ENCODE measurements at places on chromosomes 7 and 10.

GRCh38 chr7:33849971-33850559 is 55.3 kb upstream of the BMPER start:
- DNase-seq = no peak

DNA sequence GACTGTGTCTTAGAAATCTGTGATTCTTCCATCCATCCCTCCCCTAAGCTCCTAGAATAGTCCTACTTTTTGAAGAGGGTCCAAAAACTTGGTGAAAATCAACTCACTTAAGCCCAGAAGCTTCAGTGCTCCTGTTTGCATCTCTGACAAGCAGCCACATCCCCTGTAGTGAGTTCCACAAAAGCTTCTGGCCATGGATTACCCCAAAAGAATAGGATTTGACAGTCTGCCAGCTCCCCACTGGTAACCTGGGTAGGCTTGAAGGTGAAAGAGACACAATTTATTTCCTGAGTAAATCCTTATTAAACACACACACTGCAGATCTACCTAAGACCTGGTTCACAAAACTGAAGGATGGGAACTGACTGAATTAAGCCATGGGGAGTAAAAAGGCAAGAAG is 46.5 kb downstream of the LGI1 start:
- DNase-seq = no peak

DNA sequence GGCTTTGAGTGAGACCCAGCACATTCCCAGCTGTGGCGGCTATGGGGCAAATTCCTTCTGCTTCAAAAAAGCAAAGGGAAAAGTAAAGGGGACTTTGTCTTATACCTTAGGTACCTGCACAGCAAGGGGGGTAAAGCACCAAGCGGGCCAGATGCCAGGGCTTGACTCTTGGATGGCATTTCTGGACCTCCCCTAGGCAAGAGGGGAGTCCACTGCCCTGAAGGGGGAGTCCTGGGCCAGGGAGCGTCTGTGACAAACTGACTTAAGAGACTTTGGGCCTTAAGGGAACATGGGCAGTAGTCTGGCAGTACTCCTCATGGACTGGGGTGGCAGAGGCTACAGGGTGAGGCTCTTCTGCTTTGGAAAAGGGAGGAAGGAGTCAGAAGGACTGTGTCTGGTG is 16.1 kb upstream of the FOXI2 start:
- DNase-seq = no peak

- no peak for DNase-seq
Measured at GRCh38 chr7:156725073-156725472, 84.5 kb downstream of the RNF32 start.

GRCh38 chr10:7525314-7526016 is 114.6 kb upstream of the SFMBT2 start:
- peak; percentile 72 for DNase-seq

DNA sequence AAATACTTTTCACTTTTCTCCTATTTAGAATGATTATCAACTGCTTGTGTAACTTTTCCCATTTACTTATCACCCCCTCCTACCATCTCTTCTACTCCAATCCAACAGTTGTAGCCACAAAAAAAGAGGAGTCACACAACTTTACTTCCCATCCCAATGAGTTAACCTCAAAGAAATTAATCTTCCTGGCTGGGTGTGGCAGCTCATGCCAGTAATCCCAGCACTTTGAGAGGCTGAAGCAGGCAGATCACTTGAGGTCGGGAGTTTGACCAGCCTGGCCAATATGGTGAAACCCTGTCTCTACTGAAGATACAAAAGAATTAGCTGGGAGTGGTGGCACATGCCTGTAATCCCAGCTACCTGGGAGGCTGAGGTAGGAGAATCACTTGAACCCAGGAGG is 19.9 kb downstream of the SYPL1 start:
- no peak for DNase-seq

DNA sequence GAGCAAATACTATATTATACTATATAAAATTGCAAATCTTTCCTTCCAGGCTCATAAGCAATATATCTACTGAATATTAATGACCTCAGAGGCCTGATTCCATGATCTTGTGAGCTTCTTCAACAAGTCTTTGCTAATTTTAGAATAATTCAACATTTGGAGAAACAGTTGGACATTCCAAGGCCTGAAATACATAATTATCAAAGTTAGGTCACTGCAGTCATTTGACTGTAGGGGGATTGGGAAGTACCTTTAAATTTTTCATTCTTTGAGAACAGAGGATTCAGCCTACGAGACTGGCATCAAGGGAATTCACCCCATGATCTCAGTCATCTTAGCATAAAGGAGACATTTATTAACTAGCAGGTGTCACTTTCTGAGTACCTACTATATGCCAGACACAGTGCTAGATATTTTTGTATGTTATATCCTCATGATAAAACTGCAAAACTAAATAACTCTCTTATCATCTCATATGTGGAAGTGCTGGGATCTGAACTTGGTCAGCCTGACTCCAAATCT is 85.4 kb downstream of the DOCK4 start:
- DNase-seq = no peak

DNA sequence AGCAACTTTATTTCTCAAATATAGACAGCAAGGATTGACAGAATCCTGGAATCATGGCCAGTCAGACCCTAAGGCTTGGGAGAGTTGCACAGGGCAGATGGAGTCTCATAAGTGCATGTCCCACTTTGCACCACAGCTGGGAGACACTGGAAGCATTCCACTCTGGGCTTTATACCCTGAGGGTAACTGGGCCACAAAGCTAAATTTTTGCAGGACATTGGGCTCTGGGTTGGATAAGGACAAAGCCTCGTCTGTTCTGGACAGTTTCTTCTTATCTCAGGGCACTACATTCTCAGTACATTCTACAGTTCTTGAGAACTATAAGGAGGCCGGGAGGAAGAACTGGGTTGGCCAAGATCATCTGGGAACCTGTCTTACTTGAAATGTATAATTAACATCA is 158.3 kb upstream of the IGFBP3 start:
- DNase-seq = no peak

DNA sequence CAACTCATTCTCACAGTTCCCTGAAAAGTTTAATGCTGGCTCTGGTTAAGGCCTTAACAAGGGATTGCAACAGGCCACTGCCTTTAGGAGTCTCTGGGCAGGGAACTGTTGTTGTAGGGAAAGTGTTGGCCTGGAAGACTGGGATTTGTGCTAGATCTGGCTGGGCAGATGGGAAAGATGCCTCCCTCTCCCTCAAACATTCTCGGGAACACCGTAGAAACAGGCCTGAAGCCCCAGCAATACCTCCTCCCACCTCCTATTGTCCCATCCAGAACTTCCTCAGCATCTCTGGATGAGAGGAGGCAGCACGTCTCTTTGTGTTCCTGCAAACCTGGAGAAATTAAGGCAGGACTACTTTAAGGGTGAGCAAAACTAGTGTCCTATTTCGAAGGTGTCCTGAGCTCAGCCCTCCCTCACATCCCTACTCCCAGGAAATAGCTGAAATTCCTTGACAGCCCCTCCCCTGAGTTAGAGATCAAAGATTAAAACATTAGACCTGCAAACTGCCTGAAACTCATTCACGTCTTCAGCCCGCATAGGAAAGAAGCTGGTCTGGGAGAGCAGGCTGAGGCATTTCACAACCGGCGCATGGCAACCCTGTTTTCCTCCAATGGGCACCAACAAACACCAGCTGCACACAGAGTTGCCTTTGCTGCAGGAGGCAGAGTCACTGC is 10.9 kb upstream of the MAP3K8 start:
- DNase-seq = no peak

DNA sequence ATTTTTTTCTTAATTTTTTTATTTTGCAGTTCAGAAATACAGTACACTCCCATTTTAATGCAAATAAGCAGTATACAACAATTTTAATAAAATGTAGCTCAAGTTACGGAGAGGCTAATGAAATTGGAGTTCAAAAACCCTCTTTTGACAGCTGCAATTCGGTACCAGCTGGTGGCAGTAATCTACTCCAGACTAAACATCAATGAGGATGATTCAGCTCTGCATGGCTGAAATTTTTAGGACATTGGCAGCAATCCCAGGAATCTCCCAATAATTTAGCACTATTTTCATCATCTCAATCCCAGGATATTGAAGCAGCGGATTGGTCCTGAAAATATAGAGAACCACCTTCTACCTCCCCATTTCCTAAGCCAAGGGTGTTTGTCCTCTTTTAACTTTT is 278.8 kb downstream of the CACNA2D1 start:
- no peak for DNase-seq

- peak; percentile 25 for DNase-seq
Measured at GRCh38 chr7:44891372-44891771, 6.0 kb upstream of the PURB start.

- DNase-seq = no peak
Measured at GRCh38 chr10:86260564-86260963, 106.0 kb downstream of the GRID1 start.

DNA sequence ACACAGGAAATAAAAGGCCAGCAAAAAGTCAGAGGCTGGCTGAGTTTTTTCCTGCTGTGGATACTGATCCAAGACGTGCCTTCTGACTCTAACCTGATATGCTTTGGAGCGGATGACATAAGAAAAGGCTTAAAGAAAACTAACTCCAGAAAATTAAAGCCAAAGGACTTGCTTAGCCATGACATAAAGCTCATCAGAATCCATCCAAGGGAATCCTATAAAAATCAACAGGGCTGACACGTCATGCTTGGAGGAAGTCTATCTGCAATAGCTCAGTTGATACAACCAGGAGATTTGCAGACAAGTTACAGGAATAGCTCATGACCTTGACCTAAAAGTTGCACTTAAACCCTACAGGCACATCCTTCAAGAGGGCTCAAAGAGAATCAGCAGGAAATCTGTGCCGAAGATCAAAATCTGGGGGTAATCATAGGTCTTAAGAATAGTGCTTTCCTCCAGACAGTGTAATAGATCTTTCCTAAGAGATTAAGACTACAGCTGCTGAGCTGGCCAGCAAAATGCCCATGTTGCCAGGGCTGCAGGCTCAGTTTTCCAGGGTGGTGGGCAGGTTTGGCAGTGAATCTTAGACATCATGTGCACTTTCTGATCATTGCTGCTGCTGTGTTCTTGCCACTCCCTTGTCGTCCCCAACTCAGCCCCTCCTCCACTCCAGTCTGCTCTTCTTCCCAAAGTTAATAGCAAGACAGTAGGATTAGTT is 111.5 kb upstream of the SVIL start:
- no peak for DNase-seq

DNA sequence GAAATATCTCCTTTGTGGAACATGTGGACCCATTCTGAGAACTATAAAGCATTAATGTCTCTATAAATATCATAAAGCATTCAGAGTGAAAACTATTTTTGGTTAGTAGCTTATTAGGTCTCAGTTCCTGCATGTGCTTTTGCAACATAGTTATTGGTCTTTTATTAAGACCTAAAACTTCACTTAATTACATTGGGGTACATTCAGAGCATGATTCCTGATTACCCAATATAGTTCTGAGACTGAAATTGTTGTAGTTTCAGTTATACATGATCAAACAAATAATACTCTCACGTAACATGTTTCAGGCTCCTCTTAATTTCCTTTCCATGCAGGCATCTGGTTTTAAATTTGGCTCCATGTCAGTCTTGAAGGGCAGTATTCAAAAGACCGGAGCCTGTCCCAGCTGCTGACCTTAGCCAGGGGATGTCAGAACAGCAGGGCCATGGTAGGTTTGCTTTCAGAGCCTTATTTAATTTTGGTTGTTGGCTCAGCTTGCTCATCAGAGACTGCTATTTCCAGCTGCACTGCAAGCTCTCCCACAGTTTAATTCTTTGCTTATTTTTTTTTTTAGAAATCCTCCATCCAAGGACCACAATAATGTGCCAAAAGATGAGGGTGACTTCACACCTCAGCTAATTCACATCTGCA is 447.8 kb upstream of the FZD8 start:
- no peak for DNase-seq

DNA sequence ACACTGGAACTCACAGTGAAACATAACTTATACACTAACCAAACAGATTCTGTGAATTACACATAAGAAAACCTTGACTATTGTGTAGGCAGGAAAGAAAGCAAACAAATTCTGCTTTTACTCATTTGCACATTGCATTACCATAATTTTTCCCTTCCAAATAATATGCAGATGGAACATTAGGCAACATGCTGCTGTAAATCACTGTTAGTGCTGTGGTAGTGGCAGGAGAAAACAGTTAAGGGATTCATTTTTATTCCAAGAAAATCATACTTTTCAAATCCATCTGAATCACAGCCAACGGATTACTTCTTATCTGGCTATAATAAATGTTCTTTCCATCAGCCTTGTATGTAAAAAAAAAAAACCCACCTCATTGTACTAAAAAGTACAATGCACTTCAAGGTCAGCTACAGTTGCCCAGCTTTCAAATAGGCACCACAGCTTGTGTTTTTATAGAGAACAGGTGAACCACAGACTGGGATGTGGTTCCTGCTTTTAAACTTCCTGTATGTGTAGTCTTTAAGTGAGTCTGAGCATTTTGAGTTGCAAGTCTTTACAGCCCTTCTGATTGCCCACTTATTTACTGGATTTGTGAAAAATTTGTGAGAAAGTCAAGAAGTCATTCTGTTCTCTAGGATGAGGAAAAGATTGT is 590.0 kb upstream of the SEMA3D start:
- DNase-seq = no peak

DNA sequence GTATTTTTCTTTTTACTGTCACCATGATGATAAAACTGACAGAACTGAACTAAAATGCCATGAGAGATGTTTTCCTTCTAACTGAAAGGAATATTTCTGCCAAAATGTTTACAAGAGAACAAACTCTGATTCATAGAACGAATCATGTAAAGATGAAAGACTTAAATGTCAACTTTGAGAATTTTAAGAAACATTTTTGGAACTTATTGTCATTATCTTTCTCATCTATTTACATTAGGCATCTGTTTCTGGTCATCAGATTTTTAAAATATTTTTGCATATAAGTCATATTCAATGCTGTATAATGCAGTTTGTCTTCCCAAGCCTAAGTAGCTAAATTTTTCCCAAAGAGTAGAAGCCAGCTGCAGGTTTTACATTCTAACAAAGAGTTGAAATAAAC is 358.5 kb downstream of the TFEC start:
- DNase-seq = no peak

GRCh38 chr7:100477871-100478267 is 1.1 kb downstream of the TSC22D4 start:
- no peak for DNase-seq

- no peak for DNase-seq
Measured at GRCh38 chr7:102061981-102062390, 224.7 kb upstream of the SH2B2 start.

GRCh38 chr7:128705891-128706333 is 33.2 kb upstream of the CALU start:
- no peak for DNase-seq

DNA sequence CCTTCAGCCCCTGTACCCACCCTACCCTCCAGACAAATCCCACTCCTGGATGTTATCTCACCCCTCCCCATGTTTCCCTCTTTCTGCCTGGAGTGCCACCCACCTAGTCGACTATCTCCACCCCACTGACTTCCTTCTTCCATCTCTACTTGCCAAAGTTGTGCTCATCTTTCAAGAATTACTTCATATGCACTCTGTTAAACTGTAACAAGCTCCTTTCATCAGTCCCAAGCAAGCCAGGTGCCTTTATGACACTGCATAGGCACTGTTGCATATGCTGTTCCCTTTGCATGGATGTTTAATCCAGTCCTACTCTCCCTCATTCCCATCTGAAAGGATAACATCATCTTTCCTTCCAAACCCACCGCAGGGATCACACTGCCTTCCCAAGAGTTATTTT is 8.9 kb upstream of the CDK1 start:
- no peak for DNase-seq

Data from stimulated activated CD4-positive, alpha-beta T cell treated with anti-CD3 and anti-CD28 coated beads, Interleukin-4, amount 100 ng/mL, for 24 hours (primary cell).